ENCODE measurements at places on chromosomes 2 and 18.
A peak's percentile ranks its signal among the peaks of the same experiment; 100 is the strongest.

DNA sequence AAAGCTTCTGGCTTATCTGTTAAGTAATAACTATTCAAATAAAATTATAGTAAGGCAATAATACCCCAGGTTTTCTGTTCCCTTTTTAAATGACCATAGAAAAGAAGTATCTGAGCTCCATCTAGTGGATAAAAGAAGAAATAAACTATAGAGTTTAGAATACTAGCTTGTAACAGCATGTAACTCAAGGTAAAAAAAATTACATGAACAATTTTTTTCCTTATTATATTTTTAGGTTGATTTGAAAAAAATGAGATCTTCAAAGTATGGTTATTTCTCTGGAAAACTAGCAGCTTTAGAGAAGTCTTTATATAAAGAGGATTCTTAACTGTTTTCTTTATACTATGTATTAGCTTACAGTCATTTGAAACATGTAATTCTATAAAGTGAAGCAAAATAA lies 58.1 kb downstream of the NCKAP1 start:
- no peak for DNase-seq

- no peak for DNase-seq
Observed at GRCh38 chr2:168594778-168595177, 138.7 kb downstream of the CERS6 start.

DNA sequence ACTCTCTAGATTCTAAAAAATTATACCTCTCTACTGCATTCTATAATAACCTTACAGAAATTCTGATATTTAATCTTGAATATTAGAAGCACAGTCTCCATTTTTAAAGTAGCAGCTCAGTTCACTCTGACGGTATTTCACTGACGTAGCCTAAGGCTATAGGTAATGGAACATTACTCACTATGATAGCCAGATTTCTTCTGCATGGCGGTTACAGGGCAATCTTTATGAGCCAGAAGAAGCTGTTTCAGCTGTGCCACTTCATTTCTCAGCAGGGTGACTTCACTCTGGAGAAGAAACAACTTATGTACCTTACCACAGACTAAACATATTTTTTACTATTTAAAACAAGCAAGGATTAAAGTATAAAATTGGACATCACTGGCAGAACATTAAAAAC lies 75.3 kb upstream of the CHN1 start:
- no peak for DNase-seq

- no peak for DNase-seq
Observed at GRCh38 chr2:160044728-160045127, 17.7 kb downstream of the PLA2R1 start.

DNA sequence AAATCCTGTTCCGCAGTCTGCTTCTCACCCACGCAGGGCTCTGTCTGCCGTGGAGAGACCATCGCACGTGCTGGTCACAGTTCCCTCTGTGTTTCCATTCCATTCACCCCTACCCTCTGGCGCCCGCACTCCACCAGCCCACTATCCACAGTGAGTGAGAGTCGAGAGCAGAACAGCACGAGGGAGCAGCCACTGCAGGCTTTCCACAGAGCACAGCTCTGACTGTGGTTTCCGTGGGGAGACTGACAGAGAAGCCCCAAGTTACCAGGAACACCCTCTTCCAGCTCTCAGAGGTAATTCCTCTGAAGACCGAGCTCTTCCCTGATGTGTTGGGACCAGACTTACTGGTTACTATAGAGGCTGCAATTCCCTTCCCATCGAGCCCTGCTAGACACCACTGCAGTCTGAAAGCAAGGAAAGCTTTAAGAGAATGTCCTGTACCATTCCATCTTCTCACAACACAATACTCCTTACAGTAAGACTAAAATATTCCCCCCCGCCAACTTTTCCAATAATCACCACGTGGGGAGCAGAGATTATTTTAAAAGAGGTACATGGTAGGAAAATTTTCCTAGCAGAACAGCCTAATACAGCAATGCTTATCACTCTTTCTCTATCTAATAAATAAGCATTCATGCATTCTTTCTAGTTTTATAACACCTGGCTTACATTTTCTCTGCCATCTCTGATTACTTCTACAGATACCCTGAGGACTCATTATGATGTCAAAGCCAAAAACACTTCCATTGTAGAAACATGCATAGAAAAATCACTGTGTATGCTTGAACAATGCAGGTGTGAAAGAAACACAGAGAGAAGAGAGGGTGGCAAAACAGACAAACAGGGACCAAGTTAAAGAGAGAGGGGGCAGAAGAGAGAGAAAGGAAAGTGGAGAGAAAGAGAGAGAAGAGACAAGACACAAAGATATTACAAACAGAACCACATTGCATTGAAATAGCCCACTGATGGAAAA lies 4.7 kb downstream of the MYT1L start:
- DNase-seq = no peak

- no peak for DNase-seq
Observed at GRCh38 chr2:237614151-237614720, 13.2 kb upstream of the LRRFIP1 start.

- no peak for DNase-seq
Observed at GRCh38 chr2:151933266-151933804, 105.1 kb upstream of the ARL5A start.

GRCh38 chr2:8133913-8134472 lies 547.9 kb upstream of the ID2 start:
- DNase-seq = no peak

GRCh38 chr18:61731693-61732376 lies 161.0 kb downstream of the RNF152 start:
- no peak for DNase-seq

DNA sequence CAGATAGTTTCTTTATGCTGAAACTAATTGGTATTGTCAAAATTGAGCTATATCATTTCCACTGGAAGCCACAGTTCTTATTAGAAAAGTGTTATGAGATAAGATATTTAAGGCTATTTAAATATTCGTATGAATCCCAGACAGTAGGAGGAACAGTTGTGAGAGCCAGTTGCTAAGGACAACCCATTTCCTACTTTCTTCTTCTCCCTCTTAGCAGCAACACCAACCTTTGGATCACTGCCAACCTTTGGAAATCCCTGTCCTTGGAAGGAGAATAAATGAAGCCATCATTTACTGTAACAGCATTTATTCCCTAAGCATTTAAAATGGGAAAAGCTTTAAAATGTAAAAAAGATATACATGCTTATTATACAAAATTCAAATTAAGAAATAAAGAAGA lies 85.8 kb downstream of the PLCL1 start:
- no peak for DNase-seq

GRCh38 chr2:237348281-237348865 lies 65.6 kb downstream of the COL6A3 start:
- no peak for DNase-seq

GRCh38 chr18:45627204-45627526 lies 11.9 kb downstream of the SLC14A2 start:
- DNase-seq = peak; percentile 16

DNA sequence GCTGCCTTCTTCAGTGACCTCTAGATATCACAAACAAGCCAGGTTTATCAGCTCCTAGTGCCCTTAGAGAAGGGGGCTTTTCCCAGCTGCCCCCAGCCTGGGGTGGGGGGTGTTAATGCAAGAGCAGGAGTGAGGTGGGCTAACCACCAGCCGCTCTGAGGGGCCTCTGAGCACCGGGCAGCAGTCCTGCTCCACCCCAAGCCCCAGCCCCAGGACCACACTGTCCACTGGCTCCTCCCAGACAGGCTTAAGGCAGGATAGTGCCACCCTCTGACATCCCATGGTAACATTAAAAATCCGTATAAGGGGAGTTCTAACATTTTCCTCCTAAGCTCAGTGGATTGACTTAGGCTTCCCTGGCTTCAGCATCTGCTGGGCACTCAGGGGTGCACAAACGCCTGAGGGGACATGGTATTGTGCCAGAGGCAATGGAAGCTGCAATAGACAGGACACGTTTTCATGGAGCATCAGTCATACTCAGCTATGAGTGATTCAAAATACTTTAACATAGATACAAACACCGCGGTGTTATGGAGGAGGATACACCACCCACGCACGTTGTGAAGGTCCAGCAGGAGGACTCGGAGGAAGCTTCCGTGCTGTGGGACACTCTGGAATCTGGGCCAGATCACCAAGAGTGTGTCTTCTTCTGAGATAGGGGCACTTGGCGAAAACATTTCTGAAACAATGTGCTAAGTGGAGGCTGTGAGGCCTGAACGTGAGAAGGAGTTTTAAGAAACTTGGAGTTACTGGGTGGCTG lies 112.7 kb upstream of the EPC2 start:
- DNase-seq = no peak

GRCh38 chr2:241499146-241499965 lies 9.0 kb downstream of the STK25 start:
- DNase-seq = no peak

GRCh38 chr2:144675731-144676130 lies 155.8 kb upstream of the ZEB2 start:
- DNase-seq = no peak

GRCh38 chr2:30366199-30366691 lies 80.8 kb upstream of the LCLAT1 start:
- DNase-seq = no peak

GRCh38 chr2:144358979-144359541 lies 160.9 kb downstream of the ZEB2 start:
- DNase-seq = peak; percentile 80

DNA sequence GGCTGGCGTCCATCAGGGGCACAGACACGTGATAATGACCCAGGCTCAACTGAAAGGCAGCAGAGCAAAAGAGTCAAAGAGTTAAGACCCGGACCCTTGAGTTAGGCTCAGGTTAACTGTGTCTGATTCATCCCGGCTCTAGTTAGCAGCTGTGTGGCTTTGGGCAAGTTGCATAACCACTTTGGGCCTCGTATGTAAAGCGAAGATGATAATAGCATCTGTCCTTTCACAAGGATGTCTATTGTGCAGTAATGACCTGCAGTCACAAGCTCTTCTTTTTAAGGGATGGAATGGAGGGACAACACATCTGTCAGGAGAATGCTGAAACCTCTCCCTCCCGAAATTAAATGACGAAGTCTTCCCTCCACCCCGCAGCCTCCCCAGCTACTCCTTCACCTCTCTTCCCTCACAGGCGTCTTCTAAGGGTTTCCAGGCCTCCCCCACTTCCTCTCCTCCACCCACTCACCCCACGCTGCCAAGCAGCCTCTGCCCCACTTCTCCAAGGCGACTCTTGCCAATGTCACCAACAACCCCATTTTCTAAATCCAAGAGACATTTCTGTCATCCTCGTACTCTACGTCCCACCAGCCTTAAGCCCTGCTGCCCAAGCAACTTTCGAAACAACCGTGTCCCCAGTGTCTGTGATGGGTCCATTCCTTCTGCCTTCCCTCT lies 135.1 kb upstream of the ID2 start:
- peak; percentile 76 for DNase-seq

GRCh38 chr2:179805001-179805400 lies 56.4 kb downstream of the ZNF385B start:
- DNase-seq = no peak

- DNase-seq = no peak
Observed at GRCh38 chr2:120678251-120678650, 57.4 kb upstream of the GLI2 start.

DNA sequence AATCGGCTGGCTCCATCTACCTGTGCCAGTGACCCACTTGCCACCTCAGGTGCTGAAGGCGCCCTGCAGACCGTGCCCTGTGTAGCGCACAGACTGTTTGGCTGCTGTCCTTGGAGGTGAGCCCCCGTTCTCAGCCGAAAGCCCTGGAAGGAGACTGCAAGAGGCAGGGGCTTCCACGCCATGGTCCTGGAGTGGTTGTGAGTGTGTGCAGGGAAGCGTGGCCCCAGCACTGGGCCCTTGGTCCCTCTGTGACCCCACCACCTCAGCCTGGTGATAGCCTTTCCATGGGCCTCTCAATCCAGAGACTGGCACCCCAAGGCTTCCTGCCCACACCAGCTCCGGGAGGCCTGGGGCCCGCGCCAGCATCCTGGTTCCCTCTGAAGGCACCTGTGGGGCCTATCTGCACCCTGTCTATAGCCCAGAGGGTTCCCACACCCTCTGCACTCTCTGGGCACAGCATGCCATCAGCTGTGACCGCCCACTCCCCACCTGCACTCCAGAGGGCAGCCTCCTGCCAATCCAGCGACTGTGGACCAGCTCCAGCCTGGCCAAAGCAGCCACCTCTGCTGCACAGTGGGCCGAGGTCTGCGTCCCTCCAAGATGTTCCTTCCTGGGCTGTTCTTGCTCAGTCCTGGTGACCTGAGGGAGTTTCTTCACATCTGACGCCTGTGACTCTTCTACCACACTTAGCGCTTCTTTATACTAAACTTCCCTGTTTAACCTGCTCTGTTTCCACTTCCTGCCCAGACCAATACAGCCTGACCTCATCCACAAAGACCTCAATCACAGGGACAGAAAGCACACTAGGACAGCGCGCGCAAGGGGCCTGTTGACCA lies 109.5 kb downstream of the EIPR1 start:
- no peak for DNase-seq

- peak; percentile 64 for DNase-seq
Observed at GRCh38 chr18:23266717-23267446, 131.6 kb downstream of the CABLES1 start.

GRCh38 chr2:195031411-195031810 lies 625.6 kb upstream of the SLC39A10 start:
- no peak for DNase-seq

DNA sequence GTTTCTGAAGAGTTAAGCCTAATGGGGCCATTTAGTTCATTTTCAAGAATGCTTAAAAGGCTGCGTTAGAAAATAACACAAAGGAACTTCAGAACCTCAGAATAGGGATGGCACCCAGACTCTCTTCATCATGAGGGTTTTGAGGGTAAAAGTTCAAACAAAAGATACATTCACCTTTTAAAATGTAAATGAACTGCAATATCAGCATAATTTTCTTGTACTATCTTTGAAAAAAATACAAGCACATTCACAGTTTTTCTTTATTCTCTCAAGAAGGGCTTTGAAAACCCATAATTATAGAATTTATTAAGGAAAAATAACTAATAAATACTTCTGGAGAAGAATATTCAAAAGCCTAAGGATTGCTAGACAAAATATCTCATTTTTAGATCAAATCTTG lies 791.0 kb downstream of the DCC start:
- DNase-seq = no peak

DNA sequence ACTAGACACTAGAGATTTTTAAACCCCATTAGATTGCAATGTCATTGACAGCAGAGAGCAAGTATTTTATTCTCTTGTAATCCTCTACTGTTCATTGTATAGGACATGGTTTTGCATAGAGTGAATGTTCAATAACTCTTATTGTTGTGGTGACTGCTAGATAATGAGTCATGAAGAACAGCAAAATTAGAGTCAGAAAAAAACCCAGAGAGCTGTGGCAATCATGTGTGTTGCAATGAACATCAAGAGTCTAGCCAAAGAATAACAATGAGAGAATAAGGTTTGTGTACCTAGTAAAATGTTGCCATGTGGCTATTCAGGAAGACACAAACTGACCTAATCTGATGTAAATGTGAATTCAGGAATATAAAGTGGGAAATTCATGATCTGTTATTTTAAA lies 684.0 kb downstream of the DSC3 start:
- no peak for DNase-seq

- DNase-seq = no peak
Observed at GRCh38 chr2:118752762-118753429, 94.6 kb downstream of the EN1 start.

- DNase-seq = no peak
Observed at GRCh38 chr2:37851828-37852584, 73.1 kb upstream of the RMDN2 start.
